Stimulated activated CD4-positive, alpha-beta T cell treated with anti-CD3 and anti-CD28 coated beads, Interleukin-15, amount 100 ng/mL, for 24 hours (primary cell): ENCODE measurements at places on chromosomes 4 and X.
A peak's percentile ranks its signal among the peaks of the same experiment; 100 is the strongest.

GRCh38 chrX:17644001-17644400, 93.3 kb upstream of the SCML1 start:
- no peak for DNase-seq

DNA sequence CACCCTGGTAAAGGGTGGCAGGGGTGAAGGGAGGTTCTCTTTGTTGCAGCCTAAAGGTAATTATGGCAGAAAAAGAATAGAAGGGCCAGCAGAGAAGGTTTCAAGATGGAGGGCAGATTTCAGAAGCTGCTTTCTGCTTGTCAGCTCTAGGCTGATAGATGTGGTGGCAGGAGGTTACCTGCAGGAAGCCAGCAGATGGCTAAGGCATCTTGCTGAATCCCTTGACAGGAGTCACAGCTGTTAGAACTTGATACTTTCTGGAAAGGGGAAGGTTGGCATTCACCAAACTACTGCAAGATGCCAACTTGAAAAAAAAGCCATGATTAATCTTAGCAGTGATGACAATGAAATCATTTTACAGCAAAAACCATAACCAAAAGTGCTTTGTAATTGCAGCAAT, 69.5 kb upstream of the CBLL2 start:
- DNase-seq = no peak

DNA sequence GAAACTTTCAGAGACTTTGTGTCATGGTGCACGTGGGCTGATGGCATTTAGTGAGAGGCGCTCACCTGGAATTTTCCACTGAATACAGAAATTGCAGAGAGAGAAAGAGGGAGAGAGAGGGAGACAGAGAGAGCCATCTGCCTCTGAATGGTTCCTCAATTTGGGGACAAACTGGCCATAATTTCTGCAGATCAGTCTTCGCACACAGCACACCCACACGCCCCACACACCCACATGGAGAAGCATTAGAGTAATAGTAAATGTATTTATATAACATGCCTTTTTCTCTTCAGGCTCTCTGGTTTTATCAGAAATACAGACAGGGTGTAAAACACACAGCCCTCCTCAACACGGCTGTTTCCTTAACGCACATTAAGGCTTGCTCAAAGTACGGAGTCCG, 38.6 kb downstream of the PRKX start:
- no peak for DNase-seq

GRCh38 chr4:17366496-17366895, 145.4 kb downstream of the QDPR start:
- DNase-seq = no peak

DNA sequence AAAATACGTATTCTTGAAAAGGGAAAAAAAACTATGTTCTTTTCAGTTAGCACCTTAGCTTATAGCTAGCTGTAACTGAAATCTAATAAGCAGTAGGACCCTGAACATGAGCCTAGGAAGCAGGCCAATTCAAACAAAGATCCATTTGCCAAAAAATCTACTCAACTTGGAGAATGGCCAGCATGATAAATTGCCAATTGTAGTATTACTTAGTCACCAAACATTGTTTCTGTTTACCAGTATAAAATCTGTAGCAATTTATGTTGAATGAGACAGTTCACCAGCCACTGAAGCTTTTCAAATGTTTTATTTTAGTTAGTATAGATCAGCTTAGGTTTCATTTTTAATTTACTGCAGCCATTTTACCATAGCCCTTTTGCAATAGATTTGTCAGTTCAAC, 323.6 kb upstream of the DIPK2B start:
- no peak for DNase-seq

DNA sequence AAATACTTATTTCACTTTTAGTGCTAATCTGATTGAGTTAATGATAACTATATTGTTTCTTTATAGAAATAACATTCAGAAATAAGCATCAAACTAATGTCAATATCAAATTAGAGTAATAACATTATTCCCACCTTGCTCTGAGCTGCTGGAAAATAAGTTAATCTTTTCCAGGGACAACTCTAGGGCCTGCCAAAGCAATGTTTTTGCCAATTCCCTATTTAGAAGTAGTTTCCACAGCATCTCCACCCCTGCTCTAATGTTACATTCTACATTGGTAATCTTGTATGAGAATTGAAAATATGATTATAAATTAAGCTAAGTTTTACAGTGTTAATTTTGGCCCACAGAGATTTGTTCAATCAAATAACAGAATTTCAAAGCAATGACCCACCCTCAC, 68.3 kb downstream of the REELD1 start:
- DNase-seq = no peak

DNA sequence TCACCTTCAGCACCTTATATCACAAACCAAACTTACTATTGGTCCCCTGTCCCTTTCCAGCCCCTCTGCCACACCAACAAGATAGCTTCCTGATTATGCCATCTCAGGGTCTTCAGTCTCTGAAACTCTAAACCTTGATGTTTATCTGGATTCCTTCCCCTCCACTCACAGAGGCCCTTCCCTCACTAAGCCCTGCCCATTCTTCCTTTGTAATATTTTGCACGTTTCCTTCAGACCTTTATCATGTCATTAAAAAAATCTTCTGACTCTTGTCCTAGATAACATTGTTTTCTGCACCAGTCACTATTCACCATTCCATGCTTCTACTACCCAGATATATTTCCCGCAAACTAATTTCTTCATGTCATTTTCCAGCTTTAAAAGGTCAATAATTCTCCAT, 17.7 kb upstream of the CEP135 start:
- no peak for DNase-seq

GRCh38 chrX:69237236-69237635, 72.0 kb upstream of the PJA1 start:
- DNase-seq = no peak

DNA sequence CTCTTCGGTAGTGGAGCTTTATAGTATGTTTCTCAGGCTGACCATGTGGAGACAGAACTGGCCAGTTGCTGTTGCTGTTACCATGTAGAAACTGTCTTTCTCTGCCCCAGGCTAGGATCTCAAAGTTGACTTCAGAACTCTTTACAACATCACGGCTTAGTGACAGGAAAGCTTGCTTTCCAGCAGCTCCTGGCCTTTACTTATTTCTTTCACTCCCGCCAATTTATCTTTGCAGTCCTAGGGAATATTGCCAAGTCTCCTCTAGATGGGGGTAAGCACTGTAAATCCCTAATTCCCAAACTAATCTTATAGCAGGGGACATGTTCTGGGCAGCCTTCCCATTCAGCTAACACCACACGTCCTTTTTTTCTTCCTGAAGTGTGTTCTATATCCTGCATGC, 631.6 kb downstream of the SPRY1 start:
- DNase-seq = no peak

- peak; percentile 80 for DNase-seq
These were observed 37.8 kb upstream of the SLC9A7 start for GRCh38 chrX:46796574-46797191.

DNA sequence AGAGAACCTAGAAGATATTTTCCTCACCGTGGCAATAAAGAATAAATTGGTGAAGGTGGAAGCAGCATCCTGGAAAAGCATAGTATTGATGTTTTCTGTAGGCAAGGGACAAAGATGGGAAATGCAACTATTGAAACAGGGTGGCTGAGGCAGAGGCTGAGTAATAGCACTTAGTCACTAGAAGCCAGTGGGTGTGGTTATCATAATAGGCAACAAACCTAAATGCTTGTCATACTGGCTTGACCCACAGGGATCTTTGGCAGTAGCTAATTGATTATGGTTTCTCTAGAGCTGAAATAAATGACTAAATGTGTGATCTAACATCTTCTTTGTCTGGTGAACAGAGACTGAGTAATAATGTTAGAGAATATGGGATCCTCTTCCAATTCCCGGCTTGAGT, 353.6 kb upstream of the RPS6KA3 start:
- DNase-seq = no peak

DNA sequence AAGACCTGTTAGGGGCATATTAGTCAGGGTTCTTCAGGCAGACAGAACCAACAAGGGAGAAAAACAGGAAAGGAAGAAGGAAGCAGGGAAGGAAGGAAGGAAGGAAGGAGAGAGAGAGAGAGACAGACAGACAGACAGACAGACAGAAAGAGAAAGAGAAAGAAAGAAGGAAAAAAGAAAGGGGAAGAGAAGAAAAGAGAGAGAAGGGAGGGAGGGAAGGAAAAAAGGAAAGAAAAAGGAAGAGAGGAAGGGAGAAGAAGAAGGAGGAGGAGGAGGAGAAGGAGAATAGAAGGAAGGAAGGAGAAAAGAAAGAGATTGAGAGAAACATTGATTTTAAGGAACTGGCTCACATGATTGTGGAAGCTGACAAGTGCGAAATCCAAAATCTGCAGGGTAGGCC, 89.0 kb downstream of the DHX15 start:
- no peak for DNase-seq

DNA sequence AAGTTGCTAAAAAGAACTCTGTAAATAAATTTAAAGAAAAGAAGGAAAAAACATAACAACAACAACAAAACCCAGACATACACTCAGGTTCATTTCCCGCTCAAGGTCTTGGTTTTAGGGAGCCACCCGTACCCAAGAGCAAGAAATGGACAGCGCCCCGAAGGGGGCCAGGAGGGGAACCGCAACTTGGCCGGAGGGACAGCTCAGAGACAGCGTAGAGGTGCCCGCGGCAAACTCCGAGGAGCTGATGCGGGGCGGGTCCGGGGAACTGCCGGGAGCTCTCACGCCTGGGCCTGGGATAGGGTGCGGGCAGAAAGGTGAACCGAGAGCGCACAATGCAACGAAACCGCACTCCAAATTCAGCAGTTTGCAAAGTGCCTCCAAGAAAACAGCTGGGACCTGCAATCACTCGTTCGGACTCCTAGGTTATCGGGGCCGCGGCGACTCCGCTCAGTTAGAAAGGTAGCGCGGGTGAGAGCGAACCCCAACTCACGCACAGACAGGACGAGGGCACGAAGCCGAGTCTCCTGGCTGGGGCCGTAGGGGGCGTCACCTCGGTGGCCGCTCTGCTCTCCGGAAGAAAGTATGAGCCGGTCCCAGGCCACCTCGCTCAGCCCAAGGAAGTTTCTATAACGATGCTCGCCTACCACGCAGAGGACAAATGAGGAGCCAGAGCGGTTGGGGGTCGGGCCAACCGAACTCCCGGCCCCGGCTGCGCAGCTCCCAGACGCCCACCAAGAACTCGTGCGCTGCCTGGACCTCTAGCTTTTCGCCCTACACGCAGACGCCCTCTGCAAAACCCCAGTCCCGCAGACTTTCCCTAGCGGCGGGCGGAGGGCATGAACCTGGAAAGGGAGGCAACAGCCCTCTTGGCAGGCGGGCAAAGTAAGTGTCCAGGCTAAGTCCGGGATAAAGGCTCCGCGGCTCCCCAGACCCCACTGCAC, 1.4 kb downstream of the NDNF start:
- DNase-seq = peak; percentile 52

- peak; percentile 20 for DNase-seq
These were observed 13.6 kb upstream of the TMEM156 start for GRCh38 chr4:39045827-39046221.

- DNase-seq = no peak
These were observed 174.9 kb downstream of the NAA11 start for GRCh38 chr4:79150820-79151416.

GRCh38 chr4:165668694-165669093, 204.3 kb upstream of the TLL1 start:
- no peak for DNase-seq

DNA sequence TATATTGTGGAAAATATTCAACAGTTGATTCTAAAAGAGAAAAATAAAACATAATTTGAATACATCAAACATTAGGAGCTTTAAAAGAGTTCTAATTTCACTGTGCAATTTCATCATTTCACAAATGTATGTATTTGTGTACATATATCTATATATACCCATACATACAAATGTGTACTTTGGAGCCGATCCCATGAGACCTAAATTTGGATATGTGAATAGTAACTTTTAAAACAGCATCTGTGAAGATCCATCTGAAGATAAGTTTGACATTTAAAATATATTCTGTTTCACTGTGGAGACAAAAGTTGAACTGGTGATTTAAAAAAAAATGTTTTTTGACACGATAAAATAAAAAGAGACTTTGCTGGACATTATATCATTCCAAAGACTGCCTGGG, 374.0 kb downstream of the TMA16 start:
- no peak for DNase-seq

DNA sequence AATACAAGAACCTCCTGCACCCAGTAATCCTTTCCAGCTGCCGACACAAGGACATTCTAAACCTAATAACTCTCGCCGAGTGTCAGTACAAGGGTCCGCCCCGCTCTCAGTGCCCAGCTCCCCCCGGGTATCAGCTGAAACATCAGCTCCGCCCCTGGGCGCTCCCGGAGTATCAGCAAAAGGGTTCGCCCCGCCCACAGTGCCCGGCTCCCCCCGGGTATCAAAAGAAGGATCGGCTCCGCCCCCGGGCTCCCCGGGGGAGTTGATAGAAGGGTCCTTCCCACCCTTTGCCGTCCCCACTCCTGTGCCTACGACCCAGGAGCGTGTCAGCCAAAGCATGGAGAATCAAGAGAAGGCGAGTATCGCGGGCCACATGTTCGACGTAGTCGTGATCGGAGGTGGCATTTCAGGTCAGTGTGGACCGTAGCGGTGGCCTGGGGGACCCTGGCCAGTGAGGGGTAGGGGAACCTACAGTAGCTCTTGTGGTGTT, at the start of gene MAOA:
Gene MAOA (plus strand): TSS at position 295 of the 490 bp plus-strand sequence. CDS start 43 bp downstream, at position 338.
- peak; percentile 52 for DNase-seq

GRCh38 chr4:56469489-56470210, 2.2 kb downstream of the SRP72 start:
- DNase-seq = no peak

GRCh38 chrX:131332331-131332730, 43.2 kb upstream of the IGSF1 start:
- DNase-seq = no peak

DNA sequence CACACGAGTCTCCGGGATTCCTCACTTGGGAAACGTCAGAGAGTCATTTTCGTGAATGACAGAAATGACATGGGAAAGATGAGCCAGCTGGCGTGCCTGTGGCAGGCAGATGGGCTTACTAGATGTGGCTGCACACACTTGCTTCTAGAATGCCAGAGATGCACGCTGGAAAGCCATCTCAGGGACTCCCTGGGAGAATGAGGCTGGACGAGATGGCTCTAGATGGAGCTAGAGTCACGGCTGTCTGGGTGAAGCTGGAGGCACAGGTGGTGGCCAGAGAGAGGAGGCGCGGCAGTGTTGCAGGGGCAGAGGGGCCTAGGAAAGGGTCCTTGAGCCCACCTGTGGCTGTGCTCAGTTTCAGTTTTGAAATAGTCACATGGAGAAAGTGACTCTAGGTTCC, 26.0 kb downstream of the TKTL1 start:
- no peak for DNase-seq

DNA sequence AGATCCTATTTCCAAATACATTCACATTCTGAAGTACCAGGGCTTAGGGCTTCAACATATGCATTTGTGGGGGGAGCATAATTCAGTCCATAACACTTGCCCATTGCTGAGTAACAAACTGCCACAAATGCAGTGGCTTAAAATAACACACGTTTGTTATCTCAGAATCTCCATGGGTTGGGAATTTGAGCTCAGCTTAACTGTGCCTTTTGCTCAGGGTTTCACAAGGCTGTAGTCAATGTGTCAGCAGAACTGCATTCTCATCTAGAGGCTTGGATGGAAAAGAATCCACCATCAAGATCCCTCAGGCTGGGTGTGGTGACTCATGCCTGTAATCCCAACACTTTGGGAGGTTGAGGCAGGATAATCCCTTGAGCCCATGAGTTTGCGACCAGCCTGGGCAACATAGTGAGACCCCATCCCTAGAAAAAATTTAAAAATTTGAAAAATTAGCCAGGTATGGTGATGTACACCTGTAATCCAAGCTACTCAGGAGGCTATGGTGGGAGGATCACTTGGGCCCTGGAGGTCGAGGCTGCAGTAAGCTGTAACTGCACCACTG, 25.8 kb upstream of the TBL1X start:
- no peak for DNase-seq

- peak; percentile 46 for DNase-seq
These were observed 41.5 kb downstream of the DTHD1 start for GRCh38 chr4:36322921-36323354.
